ENCODE measurements at places on chromosomes 4 and X.

- peaks cover 14% of the 10 kb centered on the region for H3K4me1 ChIP-seq
- no peaks in the 10 kb centered on the region for H3K27me3 ChIP-seq
- no peak for DNase-seq
- no peak overlapping the region for H3K4me3 ChIP-seq
Measured at GRCh38 chr4:155789391-155789790, 30.6 kb downstream of the GUCY1B1 start.

DNA sequence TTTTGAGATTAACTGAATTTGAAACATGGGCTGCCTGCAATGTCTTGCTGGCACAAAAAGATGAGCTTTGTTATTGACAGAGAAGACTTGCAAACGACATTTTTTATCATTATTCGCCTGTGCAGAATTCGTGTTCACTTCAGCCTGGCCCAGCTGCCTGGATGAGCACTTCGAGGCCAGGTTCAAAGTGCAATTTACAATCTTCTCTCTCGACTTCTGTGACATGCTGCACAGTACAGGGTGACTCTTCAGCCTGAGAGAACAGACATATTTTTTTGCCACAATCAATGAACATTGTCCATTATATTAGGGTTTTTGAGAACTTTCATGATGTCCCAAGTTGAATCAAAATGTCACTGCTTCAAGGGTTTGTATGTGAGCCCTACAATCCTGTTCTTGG is 616.5 kb downstream of the SMARCA1 start:
- H3K4me1 ChIP-seq = no peaks in the 10 kb centered on the region
- no peaks in the 10 kb centered on the region for H3K36me3 ChIP-seq
- no peak overlapping the region for H3K27ac ChIP-seq
- no peaks in the 10 kb centered on the region for H3K27me3 ChIP-seq
- H3K4me3 ChIP-seq = no peak overlapping the region

- DNase-seq = no peak
- no peaks in the 10 kb centered on the region for H3K36me3 ChIP-seq
- no peaks in the 10 kb centered on the region for H3K27me3 ChIP-seq
Measured at GRCh38 chr4:8744083-8744805, 127.4 kb downstream of the HMX1 start.

DNA sequence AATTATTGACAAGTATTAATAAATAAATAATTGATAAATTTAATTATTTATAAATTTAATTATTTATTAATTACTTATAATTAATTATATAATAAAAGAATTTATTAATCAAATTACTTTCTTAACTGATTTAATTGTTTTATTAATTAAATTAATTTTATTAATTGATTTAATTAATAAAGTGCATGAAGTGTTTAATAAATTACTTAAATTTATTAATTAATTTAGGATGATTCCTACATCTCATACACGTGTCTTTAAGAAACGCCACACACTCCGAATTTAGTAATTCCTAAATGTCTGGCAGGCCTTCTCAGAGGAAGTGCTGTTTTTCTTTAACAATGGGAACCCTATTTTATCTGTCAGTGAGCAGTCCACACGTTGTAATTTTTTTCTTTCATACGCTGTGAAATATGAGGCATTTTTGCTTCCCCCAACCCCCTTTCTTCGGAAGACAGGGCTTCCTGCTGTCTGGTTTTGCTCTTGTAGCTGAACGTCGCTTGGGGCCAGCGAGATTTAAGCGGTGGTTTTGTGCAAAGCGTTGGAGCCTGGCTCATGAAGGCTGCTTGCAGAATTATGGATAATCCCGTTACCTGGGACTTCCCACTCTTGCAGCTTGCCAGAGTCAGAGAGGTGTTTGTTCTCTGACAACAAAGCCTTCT is 46.8 kb downstream of the CRLF2 start:
- H3K4me1 ChIP-seq = peaks cover 4% of the 10 kb centered on the region
- H3K27me3 ChIP-seq = no peaks in the 10 kb centered on the region
- H3K27ac ChIP-seq = no peak overlapping the region
- H3K36me3 ChIP-seq = no peaks in the 10 kb centered on the region

GRCh38 chrX:141733371-141733770 is 34.8 kb upstream of the SPANXD start:
- H3K4me3 ChIP-seq = no peak overlapping the region
- no peaks in the 10 kb centered on the region for H3K27me3 ChIP-seq
- no peaks in the 10 kb centered on the region for H3K36me3 ChIP-seq

GRCh38 chrX:22060415-22061280 is 28.5 kb downstream of the PHEX start:
- H3K4me1 ChIP-seq = peaks cover 11% of the 10 kb centered on the region
- no peak overlapping the region for H3K27ac ChIP-seq
- DNase-seq = peak; percentile 43
- no peak overlapping the region for H3K4me3 ChIP-seq
- H3K27me3 ChIP-seq = no peaks in the 10 kb centered on the region
- H3K36me3 ChIP-seq = no peaks in the 10 kb centered on the region

DNA sequence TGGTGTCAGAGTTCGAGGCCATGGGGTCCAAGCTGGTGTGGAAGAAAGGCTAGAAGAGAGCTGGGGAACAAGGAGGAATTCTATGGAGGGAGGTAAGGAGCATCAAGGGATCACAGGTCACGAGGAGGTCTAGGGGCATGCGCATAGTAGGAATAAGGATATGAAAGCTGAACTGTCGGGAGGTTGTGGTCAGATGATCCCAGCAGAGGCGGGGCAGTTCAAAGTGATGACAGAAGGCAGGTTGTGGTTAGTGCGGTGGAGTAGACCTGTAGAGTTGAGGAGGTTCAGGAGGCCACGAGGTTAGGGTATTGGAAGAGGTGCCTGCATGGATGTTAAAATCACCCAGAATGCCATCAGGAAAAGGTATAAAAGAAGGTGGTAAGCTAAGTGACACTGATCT is 156.3 kb downstream of the TMEM164 start:
- H3K27ac ChIP-seq = no peak overlapping the region
- no peak for DNase-seq
- no peaks in the 10 kb centered on the region for H3K4me1 ChIP-seq

Data from cardiac muscle cell (in vitro differentiated cells and primary cell).